ENCODE measurements at places on chromosomes 5 and 9.

- no peak for DNase-seq
These were observed 22.0 kb downstream of the CHD1 start for GRCh38 chr5:98906756-98907355.

DNA sequence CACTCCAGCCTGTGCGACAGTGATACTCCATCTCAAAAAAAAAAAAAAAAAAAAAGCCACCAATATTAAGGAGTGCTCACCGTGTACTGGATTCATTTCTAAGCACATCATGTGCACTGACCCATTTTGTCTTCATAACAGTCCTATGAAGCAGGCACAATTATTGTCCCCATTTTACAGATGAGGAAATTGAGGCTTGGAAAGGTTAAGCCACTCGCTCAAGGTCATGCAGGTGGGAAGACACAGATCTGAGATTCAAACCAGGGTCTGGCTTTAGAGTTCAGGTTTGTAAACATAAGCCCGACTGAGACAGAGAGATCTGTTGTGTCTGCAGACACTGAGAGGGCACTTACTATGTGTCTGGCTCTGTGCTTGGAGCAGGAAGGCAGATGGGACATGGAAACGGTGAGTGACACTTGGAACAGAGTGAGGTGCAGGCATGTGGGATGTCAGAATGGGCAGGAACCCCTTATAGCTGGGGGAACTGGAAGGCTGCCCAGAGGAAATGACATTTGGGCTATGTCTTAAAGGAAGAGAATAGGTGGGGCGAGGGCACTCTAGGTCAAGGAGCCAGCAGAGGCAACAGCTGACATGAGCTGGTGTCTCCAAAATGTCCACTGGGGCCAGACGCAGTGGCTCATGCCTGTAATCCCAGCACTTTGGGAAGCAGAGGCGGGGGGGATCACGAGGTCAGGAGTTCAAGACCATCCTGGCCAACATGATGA lies 69.9 kb downstream of the STK10 start:
- DNase-seq: no peak

- no peak for DNase-seq
These were observed 650.3 kb upstream of the KLF4 start for GRCh38 chr9:108139900-108140299.

DNA sequence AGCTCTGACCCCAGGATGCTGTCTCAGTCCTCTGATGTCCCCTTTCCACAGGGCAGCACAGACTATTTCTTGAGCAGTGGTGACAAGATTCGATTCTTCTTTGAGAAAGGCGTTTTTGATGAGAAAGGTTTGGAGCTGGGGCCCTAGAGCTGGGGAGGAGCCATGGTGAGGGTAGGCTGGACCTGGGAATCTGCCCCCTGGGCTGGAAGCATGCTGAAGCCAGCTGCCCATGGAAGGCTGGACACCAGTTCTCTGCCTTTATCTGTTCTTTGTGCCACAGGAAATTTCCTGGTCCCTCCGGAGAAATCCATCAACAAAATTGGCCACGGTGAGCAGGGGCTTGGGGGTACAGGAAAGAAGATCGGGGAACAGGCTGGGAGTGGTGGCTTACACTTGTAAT lies 12.9 kb downstream of the PHYHD1 start:
- no peak for DNase-seq

DNA sequence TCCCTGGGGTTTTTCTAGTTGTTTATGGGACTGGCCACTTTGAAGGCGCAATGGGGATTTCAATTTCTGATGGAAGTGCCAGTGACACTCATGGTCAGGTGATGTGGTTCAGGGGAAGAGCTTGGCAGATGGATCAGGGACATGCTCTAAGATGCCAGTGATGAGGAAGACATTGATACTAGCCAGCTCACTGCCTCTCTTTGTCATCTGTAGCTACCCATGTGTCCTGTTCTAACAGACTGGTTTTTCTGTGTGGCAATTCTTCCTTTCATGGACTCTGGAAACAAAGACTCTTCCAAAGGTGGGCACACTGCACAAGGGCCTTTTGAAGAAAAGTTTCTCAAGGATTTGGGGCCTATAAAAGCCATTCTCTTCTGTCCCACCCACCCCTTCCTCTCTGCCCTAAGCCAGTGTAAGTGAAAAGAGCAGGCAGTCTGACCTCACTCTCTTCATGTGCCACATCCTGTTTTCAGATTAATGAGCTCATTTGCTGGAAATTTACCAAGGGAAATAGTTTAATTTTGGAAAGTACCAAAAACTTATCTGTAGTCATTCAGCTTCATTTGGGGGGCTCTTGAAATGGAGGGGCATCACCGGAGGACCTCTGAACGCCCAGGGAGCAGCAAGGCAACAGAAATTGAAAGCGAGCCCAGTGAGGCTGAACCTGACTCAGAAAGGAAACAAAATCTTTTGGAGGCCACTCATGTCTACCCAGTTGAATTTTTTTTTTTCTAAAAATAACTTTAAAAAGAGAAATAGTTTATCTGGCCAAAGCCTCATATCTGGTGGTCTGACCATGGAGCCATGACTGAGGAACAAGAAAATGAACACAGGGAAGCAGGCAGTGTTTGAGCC lies 4.9 kb upstream of the TRAF1 start:
- DNase-seq: no peak

DNA sequence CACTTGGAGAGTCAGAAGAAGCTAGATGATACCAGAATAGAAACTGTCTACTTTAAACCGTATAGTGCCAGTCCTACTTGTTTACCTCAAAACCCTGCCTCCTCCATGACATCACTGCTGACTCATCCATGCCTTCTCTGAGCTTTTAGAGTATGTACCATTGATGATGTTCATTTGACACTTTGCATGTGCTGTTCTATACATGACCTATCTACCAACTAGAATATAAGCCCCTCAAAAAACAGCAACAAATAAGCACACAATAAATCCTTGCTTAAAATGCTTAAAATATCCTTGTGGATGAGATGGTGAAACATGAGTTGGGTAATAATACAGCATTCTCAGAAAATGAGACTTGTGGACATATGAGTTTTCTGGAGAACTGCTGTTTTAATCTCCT lies 2.6 kb downstream of the CTNNAL1 start:
- no peak for DNase-seq
